ENCODE measurements at places on chromosomes 3 and 15.

DNA sequence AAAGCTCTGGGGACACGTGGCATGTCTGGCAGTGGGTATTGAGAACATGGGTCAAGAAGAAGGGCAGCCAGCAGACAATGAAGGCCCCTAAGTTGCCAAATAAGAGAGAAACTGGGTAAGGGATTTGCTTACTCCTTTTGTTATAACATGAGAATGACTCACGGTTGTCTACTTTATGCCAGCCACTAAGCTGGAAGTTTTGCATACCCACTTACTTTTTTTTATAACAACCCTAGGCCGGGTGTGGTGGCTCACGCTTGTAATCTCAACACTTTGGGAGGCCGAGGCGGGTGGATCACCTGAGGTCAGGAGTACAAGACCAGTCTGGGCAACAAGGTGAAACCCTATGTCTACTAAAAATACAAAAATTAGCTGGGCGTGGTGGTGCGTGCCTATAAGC is 50.0 kb downstream of the DRD3 start:
- no peak for DNase-seq

- peak; percentile 57 for DNase-seq
Observed at GRCh38 chr3:150970665-150971324, 1.7 kb downstream of the CLRN1 start.

- no peak for DNase-seq
Observed at GRCh38 chr3:182631183-182632076, 161.9 kb upstream of the ATP11B start.

GRCh38 chr15:25536801-25537611 is 98.2 kb upstream of the UBE3A start:
- DNase-seq: no peak

- DNase-seq: peak; percentile 78
Observed at GRCh38 chr3:113264283-113265131, 53.1 kb downstream of the BOC start.

Data from eye (tissue), 1 donor.